CD4-positive, alpha-beta T cell treated with Interleukin-12 subunit alpha and Interleukin-12 subunit beta, for 1 hour (primary cell): ENCODE measurements at places on chromosomes 3 and 15.

DNA sequence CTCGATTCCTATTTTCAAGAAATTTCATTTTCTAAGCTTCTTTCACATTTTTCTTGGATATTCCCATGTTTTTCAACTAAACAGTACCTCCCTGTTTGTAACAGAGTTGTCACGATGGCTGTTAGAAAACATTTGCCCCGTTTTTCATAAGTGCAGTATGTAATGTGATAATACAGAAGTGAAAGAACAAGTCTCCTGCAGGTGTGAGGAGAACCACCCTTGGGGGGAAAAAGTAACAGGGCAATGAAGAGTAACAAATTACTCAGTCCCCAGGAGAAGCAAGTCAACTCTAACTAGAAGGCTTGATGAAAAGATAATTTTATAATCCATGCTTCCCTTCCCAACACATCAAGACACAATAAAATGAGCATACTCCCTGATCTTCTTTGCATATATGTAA is 493.3 kb downstream of the FOXP1 start:
- DNase-seq, result no peak

DNA sequence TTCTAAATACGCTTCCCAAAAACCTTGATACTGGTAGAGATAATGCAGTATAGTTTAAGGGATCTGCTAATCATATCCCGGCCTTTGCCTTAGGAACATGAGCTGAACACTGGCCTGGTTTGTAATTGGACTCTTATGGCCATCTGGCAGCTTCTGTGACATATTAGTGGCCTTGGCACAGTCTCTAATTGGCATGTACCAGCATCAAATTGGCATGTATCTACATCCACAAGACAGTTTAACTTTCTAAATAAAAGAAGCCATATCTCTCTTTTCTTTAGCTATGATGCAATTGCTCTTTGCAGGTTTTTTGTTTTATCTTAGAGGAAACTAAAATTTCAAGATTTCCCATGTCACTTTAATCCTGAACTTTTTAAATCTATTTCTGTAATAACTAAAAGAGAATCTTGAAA is 44.6 kb upstream of the FILIP1L start:
- no peak for DNase-seq

DNA sequence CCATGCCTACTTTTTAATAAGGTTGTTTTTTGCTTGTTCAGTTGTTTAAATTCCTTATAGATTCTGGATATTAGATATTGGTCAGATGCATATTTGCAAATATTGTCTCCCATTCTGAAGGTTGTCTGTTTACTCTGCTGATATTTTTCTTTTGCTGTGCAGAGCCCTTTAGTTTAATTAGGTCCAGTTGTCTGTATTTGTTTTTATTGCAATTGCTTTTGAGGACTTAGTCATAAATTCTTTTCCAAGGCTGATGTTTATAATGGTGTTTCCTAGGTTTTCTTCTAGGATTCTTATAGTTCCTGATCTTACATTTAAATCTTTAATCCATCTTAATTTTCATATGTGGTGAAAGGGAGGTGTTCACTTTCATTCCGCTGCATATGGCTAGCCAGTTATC is 77.4 kb downstream of the PTPRG start:
- DNase-seq, result no peak

GRCh38 chr3:923161-923910 is 169.5 kb upstream of the CNTN6 start:
- DNase-seq, result no peak

DNA sequence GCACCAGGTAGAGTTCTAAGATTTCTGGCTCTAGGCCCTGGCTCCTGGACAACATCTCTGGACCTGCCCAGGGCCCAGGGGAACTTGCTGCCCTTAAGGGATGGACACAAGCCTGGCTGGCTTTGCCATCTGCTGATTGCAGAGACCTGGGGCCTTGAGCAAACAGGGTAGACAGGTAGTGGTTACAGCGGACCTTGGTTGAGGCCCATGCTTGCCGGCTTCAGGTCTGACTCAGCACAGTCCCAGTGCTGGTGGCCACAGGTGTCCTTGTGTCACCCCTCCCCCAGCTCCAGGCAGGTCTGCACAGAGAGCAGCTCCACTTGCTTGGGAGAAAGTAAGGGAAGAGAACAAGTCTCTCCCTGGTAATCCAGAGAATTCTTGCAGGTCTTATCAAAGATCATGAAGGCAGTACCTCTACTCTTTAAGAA is 15.9 kb upstream of the ACTL6A start:
- no peak for DNase-seq

- DNase-seq, result no peak
Measured at GRCh38 chr15:57649138-57649537, 57.4 kb upstream of the POLR2M start.

GRCh38 chr15:99478977-99479376 is 86.8 kb upstream of the MEF2A start:
- DNase-seq, result no peak

DNA sequence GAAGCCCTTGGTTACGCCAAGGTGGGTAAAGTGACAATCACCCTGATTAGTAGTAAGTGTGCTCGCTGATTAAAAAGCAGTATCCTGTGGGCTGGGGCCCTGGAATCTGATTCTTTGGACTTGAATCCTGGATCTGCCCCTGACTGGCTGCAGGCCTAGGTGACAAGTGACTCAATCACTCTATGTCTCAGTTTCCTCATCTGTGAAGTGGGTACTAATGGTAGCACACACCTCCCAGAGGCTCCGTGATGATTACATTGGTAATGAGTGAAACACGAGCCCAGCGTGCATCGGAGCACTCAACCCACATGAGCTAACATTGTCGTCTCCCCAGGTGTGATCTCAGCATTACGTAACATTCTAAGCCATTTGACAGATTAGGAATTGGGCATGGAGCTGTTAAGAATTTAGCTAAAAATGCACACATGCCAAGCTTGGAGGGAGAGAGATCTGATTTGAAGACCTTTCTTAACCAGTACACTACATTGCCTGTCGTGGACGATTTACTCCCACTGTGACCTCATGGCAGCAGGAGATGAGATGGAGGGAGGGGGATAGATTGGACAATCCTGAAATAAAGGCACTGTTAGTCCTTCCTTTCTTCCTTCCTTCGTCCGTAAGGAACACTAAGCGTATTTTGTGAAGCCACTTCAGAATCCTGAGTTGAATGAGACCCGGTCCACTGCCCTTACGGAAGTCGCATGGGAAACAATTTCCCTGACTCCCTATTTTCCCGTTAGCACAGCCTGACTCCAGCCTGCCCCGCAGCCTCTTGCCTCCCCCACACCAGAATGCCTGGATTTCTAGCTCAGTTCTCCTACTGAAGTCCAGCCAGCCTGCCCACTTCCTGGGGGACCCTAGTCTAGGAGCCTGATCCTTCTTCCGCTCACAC is 32.1 kb downstream of the MGLL start:
- DNase-seq, result no peak

GRCh38 chr3:59425942-59426341 is 376.1 kb upstream of the CFAP20DC start:
- peak; percentile 56 for DNase-seq

DNA sequence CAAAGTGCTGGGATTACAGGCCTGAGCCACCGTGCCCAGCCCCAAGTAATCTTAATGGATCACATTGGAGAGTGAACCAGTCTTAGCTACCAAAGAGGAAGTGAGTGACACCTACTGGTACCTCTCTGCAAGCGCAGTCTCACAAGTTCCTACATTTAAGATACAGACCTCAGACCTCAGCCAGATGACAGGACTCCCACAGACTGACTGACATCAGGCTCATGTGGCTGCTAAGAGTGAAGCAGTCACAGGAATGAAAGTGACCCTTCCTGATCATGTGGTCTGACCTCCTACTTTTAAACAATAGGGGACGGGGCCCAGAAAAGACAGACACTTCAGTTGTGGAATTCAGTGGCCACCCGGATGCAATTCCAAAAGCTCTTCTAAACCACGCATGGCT is 36.3 kb upstream of the GNB5 start:
- DNase-seq, result peak; percentile 82

DNA sequence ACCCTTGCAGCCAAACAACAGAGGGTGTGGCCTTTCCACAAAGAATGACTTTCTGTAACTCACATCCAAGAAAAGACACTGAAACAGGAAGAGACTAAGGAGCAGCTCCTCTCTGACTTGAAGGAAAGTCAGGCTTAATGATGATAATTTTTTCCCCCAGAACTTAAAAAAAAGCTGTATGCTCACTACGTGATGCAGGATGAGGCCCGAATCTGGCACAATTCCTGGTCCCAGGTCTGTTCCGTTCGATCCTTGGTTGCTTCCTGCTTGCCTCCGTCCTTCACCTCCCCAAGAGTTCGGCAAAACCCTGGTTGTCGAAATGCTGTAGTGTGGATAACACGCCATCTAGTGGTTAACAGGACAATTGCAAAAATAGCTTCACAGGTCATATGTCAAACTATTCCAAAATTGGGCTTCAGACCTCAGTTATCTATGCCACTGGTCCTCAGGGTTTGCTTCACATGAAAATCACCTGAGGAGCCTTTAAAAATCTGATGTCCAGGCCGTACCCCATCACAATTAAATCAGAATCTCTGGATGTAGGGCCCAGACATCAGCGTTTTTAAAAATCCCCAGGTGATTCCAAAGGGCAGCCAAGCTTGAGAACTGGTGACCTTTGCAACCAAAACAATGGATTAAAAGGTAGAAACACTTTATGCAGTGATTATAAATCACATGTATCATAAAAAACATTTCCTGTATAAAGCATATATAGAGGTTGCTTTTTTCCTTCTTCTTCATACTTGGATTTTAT is 28.1 kb upstream of the SYNM start:
- DNase-seq, result peak; percentile 66

- DNase-seq, result no peak
Measured at GRCh38 chr15:29968895-29969561, 113.7 kb upstream of the GOLGA8J start.

GRCh38 chr15:25058080-25058785 is 103.4 kb downstream of the SNRPN start:
- DNase-seq, result no peak

- DNase-seq, result no peak
Measured at GRCh38 chr3:159829539-159830227, 159.0 kb upstream of the IL12A start.

- peak; percentile 67 for DNase-seq
Measured at GRCh38 chr3:141644931-141645330, 93.2 kb upstream of the RNF7 start.

- no peak for DNase-seq
Measured at GRCh38 chr3:195881276-195881988, 26.9 kb downstream of the TNK2 start.

DNA sequence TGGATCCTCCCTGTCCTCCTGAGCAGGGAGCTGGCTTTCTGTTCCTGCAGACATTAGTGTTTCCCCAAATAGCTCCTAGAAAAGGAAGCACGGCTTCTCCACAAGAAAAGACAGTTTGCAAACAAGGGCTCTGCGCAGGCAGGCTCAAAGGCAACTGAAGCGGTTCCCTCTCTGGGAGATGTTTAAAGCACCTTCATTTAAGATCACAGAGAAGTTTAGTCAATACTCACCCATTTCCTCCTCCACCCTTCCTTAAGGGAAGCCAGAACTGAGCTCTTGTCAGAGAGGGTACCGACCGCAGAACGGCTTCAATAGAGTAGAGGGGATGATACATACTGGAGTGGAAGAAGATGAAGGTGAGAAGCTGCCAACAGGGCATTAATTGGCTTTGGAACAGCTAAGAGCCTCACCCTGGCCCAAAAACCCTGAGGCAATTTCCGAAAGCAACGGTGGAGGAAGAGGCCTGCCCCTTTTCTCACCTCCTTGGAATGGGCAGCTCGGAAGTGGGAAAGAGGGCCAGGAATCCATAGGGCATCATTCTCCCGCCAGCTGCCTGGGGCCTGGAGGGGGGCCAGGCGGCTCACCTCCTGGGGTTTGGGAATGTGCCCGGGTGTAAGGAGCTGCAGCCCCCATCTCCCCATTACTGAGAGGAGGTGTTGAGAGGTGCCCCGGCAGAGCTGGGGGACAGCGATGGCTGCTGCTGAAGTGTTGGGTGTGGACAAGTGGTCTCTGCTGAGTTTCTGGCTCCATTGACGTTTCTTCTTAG is 4.8 kb upstream of the EPHB3 start:
- peak; percentile 48 for DNase-seq

DNA sequence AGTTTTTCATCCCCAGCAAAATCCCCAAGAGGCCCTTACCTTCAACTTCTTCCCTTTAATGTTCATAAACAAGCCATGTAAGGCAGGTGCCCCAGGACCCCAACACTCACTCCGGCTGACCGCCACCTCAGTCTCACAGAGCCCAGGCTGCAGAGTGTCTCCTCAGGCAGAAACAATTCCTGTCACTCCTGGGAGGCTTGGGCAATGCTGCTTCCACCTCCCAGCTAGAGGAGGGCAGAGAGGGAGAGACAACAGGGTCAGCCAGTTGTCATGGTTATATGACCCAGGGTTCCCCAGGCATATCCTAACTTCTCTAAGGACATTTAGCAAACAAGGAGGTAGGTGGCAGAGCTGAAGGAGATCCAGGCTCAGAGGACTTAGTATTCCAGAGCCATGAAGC is at the start of gene PLIN1:
Gene PLIN1 (minus strand): TSS at position 156 of the 400 bp plus-strand sequence. CDS start 1,878 bp downstream, outside the sequence.
- DNase-seq, result no peak

GRCh38 chr3:193530231-193531165 is 24.2 kb downstream of the ATP13A4 start:
- no peak for DNase-seq

DNA sequence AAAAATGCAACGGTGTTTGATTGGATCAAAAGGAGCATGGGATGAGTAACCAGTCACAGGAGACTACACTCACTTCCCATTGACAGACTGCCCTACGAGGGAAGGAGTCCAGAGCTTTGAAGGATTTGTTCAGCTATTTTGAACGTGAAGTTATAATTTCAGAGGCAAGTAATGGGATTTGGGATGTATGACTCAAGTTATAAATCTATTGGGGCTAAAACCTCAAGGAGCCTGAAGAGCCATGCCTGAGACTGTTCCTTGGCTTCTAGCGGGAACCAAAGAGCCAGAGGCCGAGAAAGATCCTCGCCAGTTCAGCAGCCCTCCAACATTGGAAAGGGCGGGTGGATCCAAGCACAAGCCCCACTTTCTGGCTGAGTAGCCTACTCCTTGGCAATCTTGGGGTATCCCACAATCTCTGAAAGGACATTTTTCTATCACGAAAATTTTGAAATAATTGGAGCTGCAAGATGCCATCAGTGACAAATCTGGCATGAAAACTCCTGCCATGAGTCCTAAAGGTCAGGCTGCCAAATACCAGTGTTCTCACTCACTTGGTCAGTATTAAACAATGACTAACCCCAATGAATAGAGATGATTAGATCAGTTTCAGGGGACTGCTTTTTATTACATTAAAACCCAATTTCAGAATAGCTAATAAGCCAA is 48.6 kb upstream of the SLCO2A1 start:
- no peak for DNase-seq

DNA sequence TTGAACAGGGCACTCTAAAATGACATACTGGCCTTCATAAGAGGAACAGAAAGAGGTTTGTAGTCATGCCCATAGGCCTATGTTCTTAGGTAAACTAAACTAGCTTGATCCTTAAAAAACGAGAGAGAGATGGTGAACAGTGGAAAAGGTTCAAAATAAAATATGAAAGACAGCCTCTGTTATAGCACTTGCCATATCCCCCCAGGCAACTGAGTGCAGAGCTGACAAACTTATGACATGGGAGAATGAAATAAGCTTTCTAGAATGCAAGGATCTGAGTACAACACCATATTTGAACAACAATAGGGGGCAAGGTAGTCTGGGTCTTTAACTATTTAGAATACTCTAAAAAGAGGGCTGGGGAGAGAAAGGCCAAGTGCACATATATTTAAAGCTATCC is 700.6 kb upstream of the CFAP20DC start:
- no peak for DNase-seq
